ENCODE measurements at places on chromosomes 12 and 14. TPM values are rescaled to one million over a fixed set of nuclear protein-coding genes. Genes with fewer than 3 reads are reported as not detected.

DNA sequence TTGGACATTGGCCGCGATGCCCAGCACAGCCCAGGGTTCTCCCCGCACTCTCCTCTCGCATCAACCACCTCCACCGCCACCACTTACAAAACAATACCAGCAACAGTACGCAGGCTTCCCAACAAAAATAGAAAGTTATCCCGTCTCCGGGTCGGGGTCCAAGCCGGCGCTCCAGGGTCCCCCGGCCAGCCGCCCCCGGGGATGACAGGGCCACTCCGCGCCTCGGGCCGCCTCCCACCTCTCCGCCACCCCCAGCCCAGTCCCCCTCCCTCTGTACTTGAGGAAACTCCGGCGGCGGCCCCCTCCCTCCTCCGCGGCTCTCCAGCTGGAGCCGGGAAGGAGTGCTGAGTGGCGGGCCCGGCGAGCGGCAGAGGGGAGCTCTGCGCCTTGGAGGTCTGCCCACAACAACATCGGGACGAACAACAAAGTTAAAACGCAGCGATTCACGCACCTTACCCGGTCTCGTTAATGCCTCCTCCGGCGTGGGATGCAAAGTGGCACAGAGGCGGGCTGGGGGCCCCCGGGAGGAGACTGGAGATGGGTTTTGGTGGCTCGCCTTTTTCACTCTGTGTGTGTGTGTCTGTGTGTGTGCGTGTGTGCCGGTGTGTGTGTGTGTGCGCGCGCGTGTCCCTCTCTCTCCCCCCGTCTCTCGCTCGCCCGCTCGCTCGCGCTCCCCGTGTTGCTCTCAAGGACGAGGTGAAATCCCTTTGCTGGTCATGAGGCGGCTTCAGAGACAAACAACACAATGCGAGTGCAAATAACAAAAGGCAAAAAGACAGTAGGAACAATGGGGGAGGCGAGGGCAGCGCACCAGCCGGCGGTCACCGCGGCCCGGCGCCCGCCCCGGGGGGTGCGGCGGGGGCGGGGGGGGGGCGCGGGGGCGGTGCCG, 386.8 kb downstream of the BCAT1 start:
- no peak for DNase-seq

- no peak for DNase-seq
These were observed 102.1 kb upstream of the NUDT4 start for GRCh38 chr12:93275589-93275988.

The CCDC177 gene
- not detected for total RNA-seq

The GUCY2C gene
- not detected for total RNA-seq
